ENCODE measurements at places on chromosomes 1 and 21.

GRCh38 chr1:158989424-158989823, 20.3 kb upstream of the IFI16 start:
- DNase-seq, result no peak

GRCh38 chr1:9473032-9473807, 66.0 kb upstream of the SLC25A33 start:
- no peak for DNase-seq

DNA sequence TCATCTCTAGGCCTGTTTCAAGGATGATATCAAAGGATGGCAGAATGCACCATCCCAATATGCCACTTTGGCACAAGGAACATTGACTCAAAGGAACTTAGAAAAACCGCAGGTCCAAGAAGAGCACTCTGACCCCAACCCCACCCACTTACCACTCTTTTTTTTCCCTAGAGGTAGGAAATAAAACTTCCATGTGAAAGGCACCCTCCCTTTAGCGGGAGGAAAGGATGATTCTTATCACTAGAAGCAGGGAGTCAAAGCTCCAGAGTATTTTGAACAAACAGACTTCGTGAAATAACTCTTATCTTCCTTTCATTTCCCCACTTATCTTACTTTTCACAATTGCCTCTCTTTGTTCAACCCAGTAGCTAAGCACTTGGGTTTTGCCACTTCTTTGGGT, 22.2 kb downstream of the PSMG1 start:
- DNase-seq, result no peak

- no peak for DNase-seq
Observed at GRCh38 chr1:5748286-5749225, 243.7 kb downstream of the NPHP4 start.

DNA sequence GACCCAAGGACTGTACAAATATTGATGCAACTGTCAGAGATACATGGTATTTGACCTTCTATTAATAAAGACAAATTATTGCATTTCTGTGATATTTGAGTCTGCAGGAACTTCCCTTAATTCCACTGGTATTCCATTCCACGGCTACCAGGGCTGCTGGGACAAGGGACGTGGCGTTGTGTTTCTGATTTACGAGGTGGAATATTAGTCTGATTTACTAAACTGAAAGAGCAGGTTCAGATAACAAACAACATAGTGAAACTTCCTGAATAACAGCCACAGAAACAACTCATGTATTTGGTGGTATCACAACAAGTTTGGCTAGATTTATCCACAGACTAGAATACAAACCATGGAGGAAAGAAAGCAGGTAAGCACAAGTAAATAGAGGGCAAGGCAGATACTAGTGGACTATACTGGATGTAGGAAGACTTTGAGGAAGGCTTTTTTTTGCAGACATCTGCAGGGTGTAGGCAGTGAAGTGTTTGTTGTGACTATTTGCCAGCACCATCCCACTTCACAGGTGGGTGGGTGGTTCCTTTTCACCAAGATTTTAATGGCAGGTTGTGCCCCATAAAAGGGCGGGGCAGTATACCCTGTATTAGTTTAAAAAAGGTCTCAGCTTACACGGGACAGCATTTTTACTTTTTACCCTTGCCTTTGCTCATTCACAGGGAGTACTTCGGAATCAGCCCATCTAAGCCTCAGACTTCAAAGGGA, 100.4 kb downstream of the FGGY start:
- DNase-seq, result no peak
